Stimulated activated CD4-positive, alpha-beta T cell treated with anti-CD3 and anti-CD28 coated beads, Interleukin-1b, Interleukin-23, amount 100 ng/mL, for 48 hours (primary cell): ENCODE measurements at places on chromosomes 6 and 20.
A peak's percentile ranks its signal among the peaks of the same experiment; 100 is the strongest.

DNA sequence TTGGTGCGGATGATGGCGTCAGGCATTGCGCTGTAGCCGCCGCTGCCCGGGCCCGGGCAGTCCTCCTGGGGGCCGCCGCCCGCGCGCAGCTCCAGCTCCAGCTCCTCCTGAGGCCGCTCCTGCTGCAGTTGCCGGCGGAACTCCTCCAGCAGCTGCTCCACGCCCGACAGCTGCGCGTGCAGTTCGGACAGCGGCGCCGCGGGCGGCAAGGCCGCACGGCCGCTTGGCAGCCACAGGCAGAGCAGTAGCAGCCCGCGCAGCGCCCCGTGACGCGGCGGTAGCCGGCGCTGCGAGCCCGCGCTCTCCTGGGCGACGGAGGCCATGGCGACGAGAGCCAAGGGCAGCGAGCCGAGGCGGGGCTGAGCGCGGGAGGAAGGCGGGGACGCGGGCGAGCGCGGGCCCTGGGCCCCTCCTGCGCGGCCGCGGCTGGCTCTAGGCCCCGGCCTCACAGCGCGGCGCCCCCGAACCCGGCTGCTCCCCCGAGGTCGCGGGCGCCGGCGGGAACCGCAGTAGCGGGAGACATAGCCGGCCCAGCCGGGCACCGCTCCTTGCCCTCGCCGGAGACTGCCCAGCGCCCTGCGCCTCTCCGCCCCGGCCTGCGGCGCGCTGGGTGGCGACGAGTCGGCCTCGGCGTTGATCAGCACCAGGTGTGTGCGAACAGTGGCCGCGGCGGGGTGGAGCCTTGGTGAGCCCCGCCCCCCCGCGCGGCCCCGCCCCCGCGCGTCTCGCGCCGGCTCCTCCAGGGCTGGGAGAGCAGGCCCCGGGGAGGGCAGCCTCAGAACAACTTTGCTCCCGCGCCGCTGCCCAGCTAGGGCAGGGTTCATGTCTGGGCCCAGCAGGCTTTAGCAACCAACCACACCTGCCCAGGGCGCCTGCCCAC lies at the start of gene LRP11:
Gene LRP11 (minus strand): TSS at position 662 of the 880 bp plus-strand sequence. CDS start 339 bp downstream, at position 323.
- peak; percentile 82 for DNase-seq

GRCh38 chr6:967701-968100 lies 274.8 kb upstream of the EXOC2 start:
- no peak for DNase-seq

DNA sequence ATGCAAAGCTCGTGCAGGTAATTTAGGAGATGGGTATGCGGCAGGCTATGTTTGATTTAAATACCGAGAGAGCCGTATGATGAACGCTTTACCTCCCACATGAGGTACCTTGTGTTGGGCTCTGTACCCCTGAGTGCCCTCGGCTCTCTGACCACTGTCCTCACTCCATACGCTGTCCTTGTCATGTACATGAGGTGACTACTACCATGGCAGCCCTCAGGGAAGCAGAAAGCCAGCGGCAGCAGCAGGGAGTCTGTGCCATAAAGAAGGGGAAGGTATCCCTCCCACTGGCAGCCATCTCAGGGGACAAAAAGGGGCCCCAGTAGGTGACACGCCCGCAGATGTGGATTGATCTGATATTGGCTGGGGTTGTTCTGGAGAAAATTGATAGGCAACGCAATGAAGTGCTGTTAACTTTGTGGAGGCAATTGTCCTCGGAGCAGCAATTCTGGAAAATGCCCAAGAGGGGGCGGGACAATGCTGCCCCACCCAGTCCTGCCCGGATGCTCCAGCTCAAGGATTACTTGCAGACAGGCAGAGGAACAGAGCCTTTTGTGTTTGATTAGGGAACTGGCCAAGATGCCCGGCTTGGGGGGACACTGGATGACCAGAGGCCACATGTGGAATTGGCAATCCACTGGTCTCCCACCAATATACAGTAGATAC lies 38.0 kb upstream of the HSF2 start:
- DNase-seq: no peak

- DNase-seq: no peak
Measured at GRCh38 chr6:129099696-129100095, 216.8 kb downstream of the LAMA2 start.

DNA sequence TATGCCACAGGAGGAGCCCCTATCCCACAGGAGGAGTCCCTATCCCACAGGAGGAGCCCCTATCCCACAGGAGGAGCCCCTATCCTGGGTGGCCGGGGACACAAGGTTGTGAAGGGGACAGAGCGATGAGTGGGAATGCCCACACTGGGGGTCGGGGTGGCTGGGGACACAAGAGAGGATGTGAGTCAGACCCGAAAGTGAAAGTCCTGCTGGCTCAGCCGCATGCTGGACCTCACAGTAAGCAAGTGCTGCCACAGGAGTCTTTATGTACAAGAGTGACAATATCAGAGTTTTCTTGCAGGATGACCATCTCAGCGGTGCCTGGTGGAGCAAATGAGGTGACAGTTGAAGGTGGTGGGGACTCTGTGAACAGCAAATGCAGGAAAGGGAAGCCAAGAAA lies 93.7 kb downstream of the PSMB1 start:
- DNase-seq: peak; percentile 29

DNA sequence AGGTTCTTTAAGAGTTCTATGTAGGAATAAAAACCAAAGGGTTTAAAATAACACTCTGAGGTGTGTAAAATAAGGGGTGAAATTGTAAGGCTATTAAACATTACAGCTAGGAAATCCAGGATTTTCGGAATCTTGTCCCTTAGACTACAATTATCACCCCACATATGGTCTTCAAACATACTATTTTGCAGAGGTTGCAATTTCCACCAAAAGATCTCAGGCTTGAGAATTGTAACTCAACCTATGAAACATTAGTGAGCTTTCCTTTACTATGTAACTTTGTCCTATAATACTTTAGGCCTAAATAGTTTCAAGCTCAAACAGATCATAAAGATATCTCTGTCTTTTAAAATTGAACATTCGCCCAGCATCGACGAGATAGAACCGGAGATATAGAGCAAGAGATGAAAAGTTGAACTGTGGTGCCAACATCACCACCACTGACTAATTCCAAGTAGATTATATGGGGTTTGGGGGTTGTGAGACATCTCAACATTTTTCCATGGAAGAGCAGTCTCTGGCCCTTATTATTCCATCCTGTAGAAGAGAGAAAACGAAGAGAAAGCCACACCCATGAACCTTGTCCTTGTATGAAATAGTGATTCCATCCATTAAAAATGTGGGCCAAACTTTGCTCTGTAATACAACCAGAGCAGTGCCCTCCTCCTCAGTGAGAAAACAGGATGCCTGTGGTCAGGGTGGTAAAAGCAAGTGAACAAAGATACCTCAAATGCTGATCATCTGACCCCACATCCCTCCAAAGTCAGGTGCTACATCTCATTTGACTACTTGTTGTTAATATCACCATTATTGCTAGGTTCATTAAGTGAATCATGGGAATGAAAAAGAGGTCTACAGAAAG lies 284.5 kb upstream of the GJE1 start:
- DNase-seq: no peak

DNA sequence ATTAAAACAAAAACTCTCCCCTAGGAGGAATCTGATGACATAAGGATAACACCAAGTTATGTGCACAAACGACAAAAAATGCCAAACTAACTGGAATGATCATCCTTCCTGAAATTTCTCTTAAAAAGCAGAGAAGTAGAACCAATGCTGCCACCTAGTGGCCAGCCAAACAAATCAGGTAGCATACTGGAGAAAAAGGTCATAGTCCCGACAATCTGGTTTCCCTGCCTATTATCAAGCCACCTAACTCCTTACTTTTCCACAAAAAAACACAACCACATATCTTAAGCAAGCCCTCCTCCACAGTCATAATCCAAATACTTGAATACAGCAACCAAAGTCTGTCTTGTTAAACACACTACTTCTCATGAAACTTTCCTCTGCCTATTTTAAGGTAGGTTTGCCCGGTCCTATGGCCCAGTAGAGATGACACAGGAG lies 5.3 kb downstream of the OARD1 start:
- DNase-seq: peak; percentile 39

DNA sequence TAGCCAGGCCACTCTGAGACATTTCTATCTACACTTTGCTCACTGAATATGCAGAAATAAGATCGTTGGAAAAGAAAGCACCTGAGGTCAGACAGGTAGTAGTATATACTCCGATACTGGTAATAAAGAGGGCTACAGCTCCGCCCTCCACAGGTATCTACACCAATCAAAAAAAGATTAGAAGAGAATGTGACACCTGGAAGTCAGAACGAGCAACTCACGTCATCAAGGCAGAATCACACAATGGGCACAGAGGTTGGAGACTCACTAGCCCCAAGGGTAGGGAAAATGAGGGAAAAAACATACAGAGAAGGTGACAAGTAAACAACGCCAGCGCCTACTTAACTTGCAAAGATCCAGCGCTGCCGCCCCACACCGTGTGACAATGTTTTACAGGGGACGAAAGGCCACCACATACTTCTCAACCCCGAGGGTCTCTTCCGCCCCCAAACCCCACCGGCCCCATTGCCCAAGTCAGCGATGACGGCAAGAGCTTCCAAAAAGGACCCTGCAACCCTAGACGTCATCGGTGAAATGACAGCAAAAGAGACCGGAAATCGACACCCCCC lies 653 bp downstream of the LMBRD1 start:
- peak; percentile 36 for DNase-seq

- DNase-seq: no peak
Measured at GRCh38 chr6:56076033-56076432, 171.3 kb downstream of the COL21A1 start.
